Stomach (tissue), 19 donors: ENCODE measurements at places on chromosomes 4 and X. TPM values are rescaled to one million over a fixed set of nuclear protein-coding genes. Genes with fewer than 3 reads are reported as not detected.

- no peak for DNase-seq
Measured at GRCh38 chr4:64305565-64306254, 103.5 kb downstream of the TECRL start.

TLR10 gene
- total RNA-seq = 1.1 TPM

DNA sequence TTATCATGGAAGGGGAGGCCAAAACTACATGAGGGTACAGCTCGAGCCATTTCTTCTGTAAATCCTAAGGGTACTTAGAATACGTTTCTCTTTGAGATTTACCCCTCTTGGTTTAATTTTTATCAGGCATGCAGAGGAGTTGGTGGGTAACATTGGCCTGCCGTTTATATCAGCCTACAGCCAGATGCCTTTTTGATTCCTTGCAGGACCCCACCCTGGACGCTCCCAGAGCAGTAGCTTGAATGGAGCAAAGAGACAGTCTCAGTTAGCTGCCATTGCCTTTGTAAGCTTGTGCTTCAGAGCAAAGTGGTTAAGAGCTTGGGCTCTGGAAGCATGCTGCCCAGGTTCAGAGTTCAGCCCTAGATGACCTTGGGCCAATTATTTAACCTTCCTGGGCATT, 9.0 kb downstream of the DOCK11 start:
- DNase-seq = no peak

- no peak for DNase-seq
Measured at GRCh38 chr4:94525993-94526728, 74.4 kb downstream of the PDLIM5 start.

MMAA gene
- 6.2 TPM for total RNA-seq

- DNase-seq = no peak
Measured at GRCh38 chrX:10851809-10852208, 231.4 kb upstream of the MID1 start.

HDX gene
- total RNA-seq = 2.2 TPM

ADH4 gene
- total RNA-seq = not detected

- no peak for DNase-seq
Measured at GRCh38 chr4:78310007-78310739, 241.4 kb upstream of the ANXA3 start.

RTL3 gene
- total RNA-seq = 0.55 TPM

GRCh38 chr4:174538876-174539250, 16.6 kb upstream of the HPGD start:
- DNase-seq = no peak

GRCh38 chr4:112854420-112854819, 195.0 kb upstream of the ANK2 start:
- no peak for DNase-seq

DNA sequence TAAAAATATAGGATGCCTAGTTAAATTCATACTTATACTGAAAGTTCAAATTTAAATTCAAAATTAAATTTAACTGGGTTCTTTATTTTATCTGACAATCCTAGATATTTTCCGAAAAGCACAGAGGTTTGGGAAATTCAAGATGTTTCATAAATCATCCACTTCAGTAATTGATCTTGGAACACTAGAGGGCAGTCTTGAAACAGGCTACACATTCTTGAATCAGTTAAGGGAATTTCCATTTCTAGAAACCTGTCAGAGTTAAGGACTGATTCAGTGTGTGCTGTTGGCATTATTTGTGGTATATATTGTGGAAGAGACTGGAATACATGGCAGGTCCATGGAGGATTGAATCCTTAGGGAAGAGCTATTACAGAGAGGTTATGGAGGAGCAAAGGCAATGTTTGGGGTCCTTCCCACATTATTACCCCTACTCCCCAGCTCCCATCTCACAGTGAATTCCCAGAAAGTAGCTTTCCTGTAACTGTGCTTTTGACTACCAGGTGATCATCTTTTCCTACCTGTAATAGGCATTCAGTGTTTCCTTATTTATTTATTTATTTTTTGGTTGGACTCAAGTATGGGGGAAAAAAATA, 92.9 kb downstream of the EGF start:
- DNase-seq = no peak

- DNase-seq = no peak
Measured at GRCh38 chr4:177182166-177182565, 127.5 kb upstream of the NEIL3 start.

DNA sequence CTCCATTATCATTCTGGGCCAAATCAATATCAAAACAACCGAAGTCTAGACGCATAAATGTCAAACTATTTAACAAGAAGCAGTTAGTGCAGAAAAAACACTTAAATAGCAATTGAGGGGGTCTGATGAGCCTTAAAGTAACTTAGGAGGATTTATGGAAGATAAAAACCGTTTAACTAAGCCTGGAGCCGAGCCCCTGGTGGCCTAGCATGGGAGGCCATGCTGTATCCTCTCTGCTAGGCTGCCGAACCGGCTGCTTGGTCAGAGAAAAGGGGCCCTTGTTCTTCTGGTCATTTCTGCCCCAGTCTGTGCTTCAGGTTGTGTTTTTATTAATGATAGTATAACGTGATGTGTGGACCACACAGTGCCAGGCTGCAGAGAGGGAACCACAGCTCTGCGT, 72.4 kb downstream of the CPZ start:
- DNase-seq = no peak

- DNase-seq = no peak
Measured at GRCh38 chrX:15664487-15665444, at the start of gene CLTRN. Gene CLTRN (minus strand): TSS chrX:15664805. CDS start chrX:15664775, 30 bp downstream.

DNA sequence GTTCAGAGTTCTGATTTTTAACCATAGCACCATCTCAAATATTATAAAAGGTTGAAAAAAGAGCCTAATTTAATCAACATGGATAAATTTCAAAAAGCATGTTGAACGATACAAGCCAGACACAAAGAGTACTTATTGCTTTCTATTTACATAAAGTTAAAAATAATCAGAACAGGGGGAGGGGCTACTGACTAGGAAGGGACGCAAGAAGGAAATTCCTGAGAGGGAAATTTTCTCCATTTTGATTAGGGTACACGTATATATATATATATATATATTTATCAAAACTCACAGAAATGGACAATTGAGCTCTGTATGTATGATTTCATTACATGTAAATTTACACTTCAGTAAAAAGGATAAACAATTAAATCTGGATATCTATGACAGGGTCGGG, 482 bp upstream of the MBTPS2 start:
- DNase-seq = peak; percentile 60

DNA sequence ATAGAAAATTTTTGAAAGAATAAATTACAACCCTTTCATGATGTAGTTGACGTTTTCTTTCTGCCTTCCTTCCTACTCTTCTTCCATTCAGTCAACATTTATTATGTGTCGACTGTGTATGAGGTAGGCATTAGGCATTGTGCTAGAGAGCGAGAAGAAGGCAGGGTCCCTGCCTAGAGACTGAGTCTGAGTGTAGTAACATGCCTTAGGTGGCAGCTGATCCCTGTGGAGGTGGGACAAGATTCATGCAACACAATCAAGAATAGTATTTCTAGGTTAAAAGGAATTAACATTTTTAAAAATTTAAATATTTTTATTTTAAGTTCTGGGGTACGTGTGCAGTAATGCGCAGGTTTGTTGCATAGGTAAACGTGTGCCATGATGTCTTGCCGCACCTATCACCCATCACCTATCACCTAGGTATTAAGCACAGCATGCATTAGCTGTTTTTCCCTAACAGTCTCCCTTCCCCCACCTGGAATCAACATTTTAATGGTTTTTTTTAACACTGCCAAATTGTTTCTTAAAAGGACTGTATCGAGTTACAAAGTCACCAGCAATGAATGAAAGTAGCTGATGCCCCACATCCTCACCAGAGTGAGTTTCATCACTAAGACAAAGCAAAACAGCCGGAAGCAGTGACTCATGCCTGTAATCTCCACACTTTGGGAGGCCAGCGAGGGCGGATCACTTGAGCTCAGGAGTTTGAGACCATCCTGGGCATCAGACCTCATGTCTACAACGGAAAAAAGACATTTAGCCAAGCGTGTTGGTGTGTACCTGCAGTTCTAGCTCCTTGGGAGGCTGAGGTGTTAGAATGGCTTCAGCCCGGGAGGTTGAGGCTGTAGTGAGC, 84.0 kb downstream of the WWC2 start:
- no peak for DNase-seq

DNA sequence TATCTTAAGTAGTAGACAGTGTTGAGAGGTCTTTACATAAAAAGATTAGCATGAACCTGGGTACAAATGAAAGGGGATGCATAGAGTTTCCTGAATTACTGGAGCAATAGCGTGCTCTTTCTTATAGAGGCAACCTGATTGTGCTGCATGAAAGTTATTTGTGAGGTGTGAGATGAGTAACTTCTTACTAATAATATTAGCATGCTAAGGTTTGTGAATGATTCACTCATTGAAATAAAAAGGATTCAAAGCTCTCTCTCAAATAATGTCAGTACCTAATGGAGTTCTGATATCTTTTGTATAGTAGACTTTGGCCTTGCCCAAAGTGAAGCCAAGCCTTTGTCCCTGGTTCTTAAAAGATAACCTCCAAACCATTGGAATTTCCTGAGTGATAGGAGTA, 131.0 kb upstream of the CXXC4 start:
- DNase-seq = no peak

DNA sequence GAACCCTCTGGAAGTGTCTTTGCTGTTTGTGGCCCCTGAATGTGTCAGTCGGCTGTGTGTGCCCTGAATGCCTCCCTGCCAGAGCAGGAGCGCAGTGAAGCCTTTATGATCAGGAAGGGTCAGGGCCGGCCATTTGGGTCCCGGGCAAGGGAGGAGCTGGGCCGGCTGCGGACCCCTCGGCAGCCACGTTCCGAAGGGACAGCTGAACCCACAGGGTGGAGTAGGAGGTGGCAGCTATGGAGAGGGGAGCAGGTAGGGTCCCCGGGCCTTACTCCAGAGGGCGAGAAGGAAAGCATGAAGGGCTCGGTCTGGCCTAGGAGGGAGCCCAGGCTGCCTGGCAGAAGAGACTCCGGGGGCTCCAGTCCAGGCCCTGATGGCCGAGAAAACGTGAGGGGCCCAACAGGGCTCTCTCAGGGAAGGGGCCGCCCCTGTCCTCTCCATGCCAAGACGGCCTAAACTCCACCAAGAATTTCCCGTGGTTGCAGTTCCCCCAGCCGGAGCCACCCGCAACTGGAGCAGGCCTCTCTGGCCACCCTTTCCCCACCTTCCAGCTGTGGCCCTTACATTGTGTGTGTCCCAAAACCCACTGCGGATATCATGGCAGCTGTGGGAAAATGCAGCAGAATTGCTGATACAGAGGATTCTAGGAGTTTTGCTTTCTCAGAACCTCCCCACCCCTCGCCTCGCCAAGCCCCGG, 182.2 kb upstream of the STK26 start:
- DNase-seq = no peak

GRCh38 chr4:154622598-154622997, 10.1 kb upstream of the FGG start:
- peak; percentile 78 for DNase-seq

GRCh38 chr4:142467088-142467487, 379.0 kb downstream of the INPP4B start:
- no peak for DNase-seq

DNA sequence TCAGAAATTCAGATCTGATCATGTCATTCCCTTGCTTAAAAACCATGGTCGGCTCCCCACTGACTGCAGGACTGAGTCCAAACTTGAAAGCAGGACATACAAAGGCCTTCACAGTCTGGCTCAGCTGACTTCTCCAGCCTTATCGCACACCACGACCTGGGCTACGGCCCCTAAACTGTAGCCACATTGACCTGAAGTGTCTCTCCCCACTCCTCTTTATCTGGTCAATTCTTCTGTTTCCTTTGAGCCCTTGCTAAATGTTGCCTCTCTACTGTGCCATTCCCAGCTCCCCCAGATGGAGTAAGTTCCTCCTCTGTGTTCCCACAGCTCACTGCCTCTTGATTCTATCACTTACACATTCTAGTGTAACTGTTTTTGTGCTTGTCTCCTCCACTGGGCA, 60.5 kb upstream of the CITED1 start:
- no peak for DNase-seq

GRCh38 chr4:137502339-137503129, 29.8 kb downstream of the PCDH18 start:
- DNase-seq = no peak

GRCh38 chr4:54513204-54513603, 144.6 kb upstream of the KIT start:
- DNase-seq = no peak

DNA sequence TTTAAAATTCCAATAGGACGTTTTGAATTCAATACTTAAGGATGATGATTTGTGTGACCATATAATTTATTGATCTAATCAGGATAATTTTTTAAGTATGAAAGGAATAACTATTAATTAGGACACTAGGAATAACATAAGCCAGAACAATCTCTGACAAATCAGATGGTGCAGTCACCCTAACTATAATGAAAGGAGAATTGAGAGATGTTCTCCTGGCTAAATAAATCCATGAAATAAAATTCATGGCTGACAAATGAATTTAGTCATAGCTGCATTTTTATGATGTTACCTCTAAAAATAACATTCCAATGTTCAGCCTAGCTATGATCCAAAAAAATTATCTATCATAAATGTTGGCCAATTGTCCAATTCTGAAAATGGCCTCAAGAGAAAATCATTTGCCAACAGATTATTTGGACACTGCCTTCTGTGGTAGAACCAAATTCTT, 190.6 kb upstream of the NEIL3 start:
- no peak for DNase-seq

GRCh38 chrX:119721487-119721886, 28.5 kb upstream of the SEPTIN6 start:
- DNase-seq = no peak

GRCh38 chr4:173360587-173361221, 10.1 kb upstream of the SAP30 start:
- DNase-seq = peak; percentile 31
